ENCODE measurements at places on chromosomes 6 and 20.

- peaks cover 45% of the 10 kb centered on the region for H3K36me3 ChIP-seq
- no peak for DNase-seq
- peaks cover 4% of the 10 kb centered on the region for H3K4me1 ChIP-seq
- H3K27ac ChIP-seq, result no peak overlapping the region
- H3K4me3 ChIP-seq, result no peak overlapping the region
Observed at GRCh38 chr20:50582092-50582491, 71.9 kb downstream of the PTPN1 start.

DNA sequence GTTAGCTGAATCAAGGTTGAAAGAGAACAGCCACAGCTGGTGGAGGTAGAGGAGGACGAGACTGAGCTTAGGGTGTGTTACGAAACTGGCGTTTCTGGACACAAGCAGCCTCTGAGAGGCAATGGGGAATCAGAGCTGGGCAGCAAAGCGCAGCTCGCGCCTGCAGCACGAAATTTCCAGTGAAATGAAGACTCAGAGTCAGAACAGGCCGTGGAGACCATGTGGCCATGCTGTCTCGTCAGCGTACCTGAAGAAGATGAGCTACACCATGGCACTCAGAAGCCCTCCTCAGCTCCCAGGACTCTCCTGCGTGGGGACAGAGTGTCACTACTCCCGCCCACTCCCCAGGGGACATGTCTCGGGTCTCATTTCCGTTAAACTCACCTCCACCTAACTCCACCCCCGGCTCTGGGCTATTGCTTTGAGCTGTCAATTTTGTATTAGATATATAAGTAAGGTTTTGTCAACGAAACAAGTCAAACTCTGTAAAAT lies 256.9 kb downstream of the ERMARD start:
- no peak overlapping the region for H3K4me3 ChIP-seq
- H3K27ac ChIP-seq, result no peak overlapping the region
- no peaks in the 10 kb centered on the region for H3K4me1 ChIP-seq
- DNase-seq, result no peak

GRCh38 chr20:33589059-33589458 lies 73.1 kb upstream of the C20orf144 start:
- DNase-seq, result no peak
- H3K36me3 ChIP-seq, result no peaks in the 10 kb centered on the region
- peaks cover 10% of the 10 kb centered on the region for H3K4me1 ChIP-seq
- H3K4me3 ChIP-seq, result no peak overlapping the region
- H3K27me3 ChIP-seq, result no peaks in the 10 kb centered on the region
- no peak overlapping the region for H3K27ac ChIP-seq

DNA sequence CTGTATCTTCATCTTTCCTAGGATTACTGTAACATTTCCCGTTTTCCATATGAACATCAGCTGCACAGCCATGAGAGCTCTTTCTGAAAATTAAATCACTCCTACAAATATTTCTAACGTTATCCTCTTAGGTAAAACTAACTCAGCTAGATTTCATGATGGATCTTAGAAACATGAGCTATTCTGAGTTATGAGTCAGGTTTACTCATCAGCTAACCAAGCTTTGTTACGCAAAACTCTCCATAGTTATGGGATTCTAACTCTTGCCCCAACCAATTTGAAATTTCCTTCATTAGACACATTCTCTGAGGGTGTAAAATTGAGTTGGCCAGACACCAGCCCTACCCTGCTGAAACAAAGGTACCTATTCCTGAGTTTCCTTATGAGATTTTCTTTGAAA lies 14.0 kb downstream of the DEFB110 start:
- no peak overlapping the region for H3K4me3 ChIP-seq
- no peak for DNase-seq
- no peaks in the 10 kb centered on the region for H3K36me3 ChIP-seq
- H3K27ac ChIP-seq, result no peak overlapping the region

GRCh38 chr6:89378628-89379027 lies 26.1 kb upstream of the UBE2J1 start:
- H3K27me3 ChIP-seq, result peaks cover 3% of the 10 kb centered on the region
- no peak overlapping the region for H3K4me3 ChIP-seq
- H3K27ac ChIP-seq, result no peak overlapping the region
- no peak for DNase-seq
- peaks cover 40% of the 10 kb centered on the region for H3K4me1 ChIP-seq
- peaks cover 10% of the 10 kb centered on the region for H3K36me3 ChIP-seq

- no peak overlapping the region for H3K4me3 ChIP-seq
- peaks cover 21% of the 10 kb centered on the region for H3K4me1 ChIP-seq
- DNase-seq, result no peak
- H3K27me3 ChIP-seq, result peaks cover 7% of the 10 kb centered on the region
- H3K36me3 ChIP-seq, result no peaks in the 10 kb centered on the region
Observed at GRCh38 chr6:89471287-89471867, 38.4 kb downstream of the ANKRD6 start.

DNA sequence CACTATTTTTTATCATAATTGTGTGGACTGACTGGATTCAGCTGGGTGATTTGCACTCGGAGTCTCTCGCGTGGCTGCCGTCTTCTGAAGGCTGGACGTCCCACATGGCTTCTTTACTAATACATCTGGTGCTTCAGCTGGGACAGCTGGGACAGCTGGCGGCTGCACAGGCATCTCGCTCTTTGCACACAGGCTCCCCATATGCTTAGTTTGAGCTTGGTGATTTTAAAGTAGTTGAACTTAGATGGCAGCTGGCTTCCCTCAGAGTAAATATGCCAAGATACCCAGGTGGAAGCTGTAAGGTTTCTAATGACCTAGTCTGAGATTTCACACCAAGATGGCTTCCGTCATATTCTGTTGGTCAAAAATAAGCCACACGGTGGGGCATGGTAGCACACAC lies 38.7 kb upstream of the PPP1R3G start:
- H3K27me3 ChIP-seq, result peaks cover 1% of the 10 kb centered on the region
- no peak overlapping the region for H3K4me3 ChIP-seq
- no peak for DNase-seq
- no peaks in the 10 kb centered on the region for H3K4me1 ChIP-seq
- peaks cover 3% of the 10 kb centered on the region for H3K36me3 ChIP-seq
- no peak overlapping the region for H3K27ac ChIP-seq

GRCh38 chr20:38147163-38147562 lies 17.9 kb downstream of the TGM2 start:
- H3K4me3 ChIP-seq, result no peak overlapping the region
- no peaks in the 10 kb centered on the region for H3K36me3 ChIP-seq
- H3K27ac ChIP-seq, result no peak overlapping the region
- H3K4me1 ChIP-seq, result peaks cover 16% of the 10 kb centered on the region

All from activated T-helper 1 cell treated with anti-CD3 and anti-CD28 coated beads, Interleukin-12 subunit alpha, Interleukin-12 subunit beta, Interleukin-2, Interleukin-4 antibody, amounts not matched to agents 30 ng/mL and 10 ng/mL and 1 ng/mL, durations not matched to agents 14 hours and 24 hours and 36 hours (primary cell).